ENCODE measurements at places on chromosomes 5 and 9.

GRCh38 chr5:169944115-169944514 is 36.2 kb downstream of the INSYN2B start:
- DNase-seq, result no peak

DNA sequence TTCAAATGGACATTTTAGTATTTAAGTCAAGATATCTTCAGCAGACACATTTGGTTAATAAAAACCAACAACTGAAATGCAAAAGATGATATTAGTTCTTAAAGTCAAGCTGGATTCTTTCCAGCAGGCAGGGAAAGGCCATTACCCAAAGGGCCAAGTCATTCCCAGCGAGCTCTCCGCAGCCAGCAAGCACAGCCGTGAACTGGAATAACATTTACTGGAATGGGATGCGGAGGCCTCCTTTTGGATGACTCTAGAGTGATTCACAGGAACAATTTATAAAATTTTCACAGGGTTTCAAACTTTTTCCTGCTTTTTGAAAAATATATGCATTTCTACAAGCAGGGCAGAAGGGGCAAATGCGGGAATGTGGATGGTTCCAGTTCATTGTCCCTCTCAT is 76.6 kb upstream of the DAB2 start:
- no peak for DNase-seq

DNA sequence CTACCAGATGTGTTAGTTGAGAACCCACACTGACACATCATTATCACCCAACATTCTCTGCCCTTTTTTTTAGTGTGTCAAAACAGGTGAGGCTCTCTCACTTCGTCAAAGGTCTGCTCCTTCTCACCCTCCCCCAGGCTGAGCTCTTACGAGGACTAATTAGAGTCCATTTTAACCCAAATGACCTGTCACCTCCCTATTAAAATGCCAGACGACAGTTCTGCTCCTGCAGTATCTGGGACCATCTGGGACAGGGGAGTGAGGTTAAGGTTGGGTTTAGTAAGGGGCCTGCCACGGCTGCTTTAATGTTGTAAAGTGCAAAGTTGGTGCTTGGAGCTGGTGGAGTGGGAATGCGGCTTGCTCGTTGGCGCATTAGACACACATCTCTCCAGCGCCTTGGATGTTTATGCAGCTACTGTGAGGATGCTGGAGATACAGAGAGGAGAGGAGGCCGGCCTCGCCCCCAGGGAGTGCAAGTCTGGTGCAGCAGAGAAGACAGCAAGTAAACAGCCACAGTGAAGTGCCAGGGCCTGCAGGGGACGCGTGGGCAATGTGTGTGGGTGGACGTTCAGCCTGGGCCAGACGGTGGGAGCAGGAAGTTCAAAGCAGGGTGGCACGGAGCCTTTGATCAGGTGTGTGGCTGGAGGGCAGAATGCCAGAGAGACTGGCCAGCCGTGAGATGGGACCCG is 96.2 kb downstream of the C9orf50 start:
- no peak for DNase-seq

DNA sequence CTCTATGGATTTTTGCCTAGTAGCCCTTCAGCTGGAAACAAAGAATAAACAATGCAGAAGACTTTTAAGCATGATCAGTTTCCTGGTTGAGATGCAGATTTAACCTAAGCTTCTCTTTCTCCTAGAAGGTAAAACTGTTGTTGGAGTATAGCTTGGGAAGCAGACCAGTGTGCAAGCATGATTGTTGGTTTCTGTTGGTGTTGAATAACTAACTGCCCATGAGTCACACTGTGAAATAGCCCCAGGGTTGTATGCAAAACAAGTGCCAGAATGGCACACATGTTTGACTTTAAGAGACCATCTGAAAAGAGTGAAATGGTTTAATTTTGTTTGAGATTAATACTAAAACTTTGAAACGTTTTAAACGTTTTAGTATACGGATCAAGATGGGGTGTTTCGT is 227.1 kb downstream of the ARHGEF28 start:
- no peak for DNase-seq

GRCh38 chr5:157540707-157541446 is 34.7 kb downstream of the ADAM19 start:
- no peak for DNase-seq

DNA sequence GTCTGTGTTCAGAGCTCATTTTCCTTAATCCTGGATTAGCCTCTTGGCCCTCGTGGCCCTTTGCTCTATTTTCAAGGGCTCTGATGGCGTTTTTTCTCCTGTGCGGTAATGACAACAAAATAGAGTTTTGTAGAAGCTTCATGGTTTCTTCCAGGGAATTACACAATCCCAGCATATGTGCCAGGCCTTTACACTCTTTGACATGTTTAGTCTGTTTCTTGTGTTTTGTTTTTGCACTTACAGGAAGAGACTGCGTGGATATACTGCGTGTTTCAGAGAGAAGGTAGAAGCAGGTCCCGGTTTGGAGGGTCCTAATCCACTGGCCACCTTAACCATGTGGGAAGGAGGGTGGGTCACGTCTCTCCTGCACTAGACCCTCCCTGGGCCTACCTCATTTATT is 400.2 kb upstream of the IRX4 start:
- no peak for DNase-seq

- DNase-seq, result no peak
Measured at GRCh38 chr9:17580119-17580518, 1.3 kb downstream of the SH3GL2 start.

- DNase-seq, result no peak
Measured at GRCh38 chr9:36765077-36765390, 192.3 kb downstream of the MELK start.

DNA sequence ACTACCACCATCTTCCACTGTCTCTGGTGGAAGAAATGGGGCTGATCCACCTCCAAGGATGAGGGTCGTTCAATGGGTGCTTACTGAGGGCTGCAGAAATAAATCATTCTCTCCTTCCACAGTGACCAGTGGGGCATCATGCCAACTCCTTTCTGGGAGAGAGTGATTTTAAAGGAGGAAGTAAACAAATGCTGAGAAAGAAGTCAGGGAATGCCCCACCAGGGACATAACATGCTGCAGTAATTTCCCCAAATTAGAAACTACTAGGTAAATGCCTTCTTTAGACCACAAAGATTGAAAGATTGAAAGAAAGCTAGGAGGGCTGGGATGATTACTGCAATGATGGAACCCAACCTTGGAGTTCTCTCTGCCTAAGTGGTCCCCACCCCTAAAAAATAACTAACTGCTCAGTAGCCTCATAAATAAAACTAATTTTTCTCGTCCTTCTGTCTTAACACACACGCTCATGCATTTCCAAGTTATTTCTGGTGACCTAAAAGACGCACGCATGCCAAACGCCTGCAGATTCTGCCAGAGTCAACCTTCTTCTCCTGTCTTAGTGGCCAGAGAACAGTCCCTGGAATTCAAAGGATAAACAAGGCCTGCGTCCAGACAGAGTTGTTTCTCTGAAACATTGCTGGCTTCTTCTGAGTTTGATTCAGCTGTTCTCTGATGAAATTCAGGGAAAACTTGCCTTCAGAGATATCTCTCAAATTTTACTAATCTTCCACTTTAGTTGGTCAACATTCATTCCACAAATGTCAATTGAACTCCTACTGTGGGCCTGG is 250.0 kb downstream of the NR3C1 start:
- no peak for DNase-seq

DNA sequence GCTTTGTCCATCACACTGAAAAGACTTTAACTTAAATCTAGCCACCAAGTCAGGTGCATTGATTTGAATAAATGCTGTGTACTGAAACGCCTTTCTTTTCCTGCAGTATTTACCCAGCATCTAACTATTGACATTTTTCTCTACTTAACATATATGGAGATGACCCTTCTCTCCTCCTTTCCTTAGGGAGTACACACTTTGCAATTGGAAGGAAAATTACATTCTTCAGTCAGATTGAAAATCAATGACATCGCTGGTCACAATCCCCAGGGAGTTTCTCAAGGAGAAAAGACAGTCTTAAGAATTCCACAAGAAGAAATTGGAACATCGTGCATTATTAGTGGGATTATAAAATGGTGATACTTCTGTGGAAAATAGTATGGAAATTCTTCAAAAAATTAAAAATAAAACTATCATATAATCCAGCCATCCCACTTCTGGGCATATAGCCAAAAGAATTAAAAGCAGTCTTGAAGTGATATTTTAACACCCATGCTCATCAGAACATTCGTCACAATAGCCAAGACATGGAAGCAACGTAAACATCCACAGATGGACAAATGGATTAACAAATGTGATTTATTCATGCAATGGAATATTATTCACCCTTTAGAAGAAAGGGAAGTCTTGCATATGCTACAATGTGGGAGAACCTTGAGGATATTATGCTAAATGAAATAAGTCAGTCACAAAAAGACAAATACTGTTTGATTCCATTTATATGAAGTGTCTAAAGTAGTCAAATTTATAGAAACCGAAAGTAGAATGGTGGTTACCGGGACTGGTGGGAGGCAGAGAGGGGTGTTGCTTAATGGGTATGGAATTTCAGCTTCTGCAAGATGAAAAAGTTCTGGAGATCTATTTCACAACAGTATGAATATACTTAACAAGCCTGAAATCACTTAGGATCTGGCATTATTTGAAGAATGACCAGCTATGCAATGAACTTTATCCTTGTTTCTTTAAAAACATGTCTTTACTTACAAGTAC is 14.3 kb upstream of the FREM1 start:
- no peak for DNase-seq

DNA sequence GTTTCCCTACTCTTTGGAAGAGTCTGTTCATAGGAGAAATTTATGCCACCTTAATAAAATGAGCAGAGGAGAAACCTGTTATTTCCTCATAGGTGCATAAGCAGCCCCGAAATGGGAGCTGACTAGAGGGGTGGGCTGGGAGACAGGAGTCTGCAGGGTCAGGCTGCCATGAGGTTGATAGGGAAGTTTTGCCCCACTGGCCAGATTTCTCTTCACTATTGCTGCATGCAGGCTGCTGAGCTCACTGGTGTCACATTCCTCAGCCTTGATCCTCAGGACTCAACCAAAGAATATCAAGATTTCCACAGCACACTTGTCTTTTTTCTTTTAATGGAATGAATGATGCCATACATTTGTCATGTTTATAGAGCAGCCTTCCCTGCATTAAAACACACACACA is 60.7 kb downstream of the BHMT start:
- DNase-seq, result no peak

Measured in cortex of kidney (tissue), 1 donor.